ENCODE measurements at places on chromosomes 6 and 20. TPM values are rescaled to one million over a fixed set of nuclear protein-coding genes. Genes with fewer than 3 reads are reported as not detected.

GRCh38 chr20:56005389-56005715 lies at the start of gene CBLN4:
CBLN4 (minus strand) TSS chr20:56005519; CDS start chr20:56004171, 1,348 bp downstream.
- DNase-seq, result no peak

DNA sequence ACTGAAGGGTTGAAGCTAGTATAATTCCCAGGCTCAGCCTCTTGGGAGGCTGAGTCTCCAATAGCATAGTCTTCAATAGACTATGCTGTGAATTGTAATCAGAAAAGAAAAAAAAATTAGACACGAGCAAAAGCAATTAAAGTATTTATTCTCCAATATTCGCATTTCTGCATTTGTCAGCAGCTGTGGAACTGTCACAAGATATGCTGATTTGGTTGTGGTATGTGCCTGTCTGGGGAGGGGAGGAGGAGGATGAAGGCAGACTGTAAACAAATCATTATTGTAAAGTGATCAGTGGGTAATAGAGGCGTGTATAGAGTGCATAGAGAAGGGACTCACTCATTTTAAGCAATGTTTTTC lies 10.1 kb upstream of the BICRAL start:
- no peak for DNase-seq

- no peak for DNase-seq
Measured at GRCh38 chr6:144285548-144285797, 338 bp downstream of the UTRN start.

DNA sequence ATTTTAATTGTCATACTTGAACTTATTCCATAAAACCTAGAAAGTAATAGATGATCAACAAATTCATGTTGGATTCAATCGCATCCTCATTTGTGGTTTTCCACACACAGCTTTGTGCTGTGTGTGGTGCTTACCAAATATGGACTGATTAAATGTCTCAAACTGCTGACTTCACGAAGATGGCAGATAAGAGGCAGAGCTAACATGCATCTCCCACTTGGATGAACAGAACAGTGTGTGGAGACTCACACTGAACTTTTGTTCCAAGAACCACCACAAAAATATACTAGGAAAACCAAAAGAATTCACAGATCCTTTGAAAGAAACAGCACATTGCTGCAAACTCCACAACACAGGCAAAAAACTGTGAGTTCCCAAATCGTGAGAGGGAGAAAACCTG lies 603.7 kb downstream of the TENT5A start:
- DNase-seq, result no peak

- no peak for DNase-seq
Measured at GRCh38 chr20:48011025-48011424, 225.7 kb upstream of the SULF2 start.

DNA sequence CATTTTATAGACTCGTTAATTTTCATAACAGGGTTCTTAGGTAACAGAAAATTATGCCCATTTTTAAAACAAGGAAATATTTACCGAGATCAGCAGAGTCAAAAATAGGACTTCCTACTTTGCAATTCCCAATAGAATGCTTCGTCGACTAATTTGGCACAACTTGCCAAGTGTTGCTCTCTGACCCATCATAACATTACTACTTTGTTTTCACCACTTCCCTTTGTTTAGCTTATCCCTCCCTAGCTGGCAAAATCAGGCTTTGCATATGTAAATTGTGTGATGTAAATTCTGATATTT lies 914 bp upstream of the RANBP9 start:
- peak; percentile 70 for DNase-seq

- no peak for DNase-seq
Measured at GRCh38 chr20:63067721-63068560, 61.2 kb upstream of the BHLHE23 start.

DNA sequence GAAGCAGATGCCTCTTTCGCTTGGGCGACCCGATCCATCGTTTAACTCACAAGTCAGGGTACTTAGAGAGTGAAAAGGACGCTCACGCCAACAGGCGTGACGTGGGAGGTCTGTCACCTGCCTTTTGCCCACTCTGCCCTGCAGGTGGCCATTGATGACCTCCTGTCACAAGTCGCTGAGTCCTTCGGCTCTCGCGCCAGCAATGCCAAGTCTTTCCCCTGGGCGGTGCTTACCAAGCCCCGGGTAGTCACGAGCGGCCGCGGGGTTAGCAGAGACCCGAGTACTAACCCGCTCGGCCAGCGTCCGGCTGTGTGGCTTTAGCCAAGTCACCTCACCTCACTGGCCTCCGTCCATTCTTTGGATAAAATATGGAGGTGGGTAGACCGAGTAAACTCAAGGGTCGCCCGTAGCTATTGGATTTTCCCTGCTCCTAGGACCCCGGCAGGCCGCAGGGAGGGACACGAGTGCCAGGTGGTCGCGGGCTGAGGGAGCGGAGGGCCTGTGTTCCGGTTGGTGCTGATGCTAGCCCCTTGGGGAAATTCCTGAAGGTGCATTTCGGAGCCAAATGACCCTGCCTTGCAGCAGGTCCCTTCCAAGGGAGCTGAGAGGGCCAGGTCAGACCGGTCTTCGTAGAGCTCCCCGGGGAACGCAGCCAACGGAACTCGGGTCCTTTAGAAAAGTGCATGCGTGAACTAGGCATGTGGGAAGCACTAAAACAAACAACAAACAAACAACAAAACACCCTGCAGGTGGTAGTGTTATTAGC lies 668 bp downstream of the PKIB start:
- DNase-seq, result peak; percentile 28

DNA sequence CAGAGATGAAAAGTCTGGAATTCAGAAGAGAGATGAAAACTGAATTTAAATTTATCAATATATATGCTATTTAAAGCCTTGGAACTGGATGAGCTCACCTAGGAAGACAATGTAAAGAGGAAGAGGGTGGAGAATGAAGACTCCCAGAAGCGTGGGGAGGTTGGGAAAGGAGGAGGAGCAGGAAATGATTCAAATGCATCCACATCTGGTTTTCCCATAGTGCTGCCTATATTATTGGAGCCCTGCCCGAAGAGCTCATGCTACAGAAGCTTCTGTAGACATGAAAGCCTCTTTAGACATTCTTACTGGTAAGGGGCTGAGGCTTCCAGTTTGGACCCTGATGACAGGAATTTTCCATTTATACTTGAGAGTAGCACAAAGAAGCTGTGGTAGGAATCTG lies 19.2 kb downstream of the PDE7B start:
- peak; percentile 68 for DNase-seq

GRCh38 chr6:53498649-53499048 lies 46.3 kb downstream of the GCLC start:
- DNase-seq, result no peak

DNA sequence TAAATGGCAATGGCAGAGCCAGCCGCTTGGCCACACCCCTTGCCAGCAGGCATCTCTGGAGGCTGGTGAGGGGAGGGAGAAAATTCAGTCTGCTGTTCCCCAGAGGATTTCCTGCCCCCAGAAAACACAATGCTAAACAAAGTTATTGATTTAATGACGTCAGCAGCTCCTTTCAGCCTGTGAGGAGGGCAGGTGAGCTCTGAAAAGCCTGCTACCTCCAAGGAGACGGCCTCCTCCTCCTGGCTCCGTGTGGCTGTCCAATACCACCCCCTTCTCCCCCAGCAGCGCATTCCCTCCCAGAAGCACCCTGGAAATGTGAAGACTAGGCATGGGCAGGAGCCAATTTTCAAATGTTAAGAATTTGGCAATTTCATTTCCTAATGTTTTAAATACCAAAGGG lies 393.1 kb downstream of the ZFAND3 start:
- peak; percentile 78 for DNase-seq

GRCh38 chr6:127053032-127053874 lies 65.2 kb upstream of the RSPO3 start:
- peak; percentile 46 for DNase-seq

The TAP1 gene
- total RNA-seq, result 93.4 TPM

The TSBP1 gene
- not detected for total RNA-seq

The C20orf96 gene
- 3.2 TPM for total RNA-seq

The MYB gene
- total RNA-seq, result 0.19 TPM

The LGSN gene
- total RNA-seq, result not detected

The SLC35D3 gene
- total RNA-seq, result not detected

The HFE gene
- 6.2 TPM for total RNA-seq

The C20orf141 gene
- not detected for total RNA-seq

The TRIM39 gene
- 15.3 TPM for total RNA-seq
